ENCODE measurements at places on chromosomes 2 and 18.
A peak's percentile ranks its signal among the peaks of the same experiment; 100 is the strongest.

DNA sequence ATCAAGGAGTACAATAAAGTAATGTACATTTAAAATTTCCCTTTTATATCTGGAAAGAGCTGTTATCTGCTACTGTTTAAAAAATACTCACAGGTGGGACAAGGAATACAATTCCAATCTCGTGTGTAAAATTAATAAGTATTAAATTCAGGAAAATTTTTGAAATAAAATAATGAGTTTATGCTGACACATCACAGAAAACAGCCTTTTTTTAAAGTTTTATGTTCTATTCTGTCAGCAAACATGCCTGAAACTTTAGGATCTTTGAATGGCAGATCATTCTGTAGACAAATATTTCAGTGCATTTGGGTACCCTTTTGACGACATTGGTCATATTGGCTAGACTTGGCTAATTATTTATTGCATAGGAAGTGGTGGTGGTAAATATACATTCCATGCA lies 254.4 kb upstream of the ETAA1 start:
- DNase-seq, result no peak
- no peaks in the 10 kb centered on the region for H3K27me3 ChIP-seq
- no peaks in the 10 kb centered on the region for H3K4me1 ChIP-seq
- no peak overlapping the region for H3K27ac ChIP-seq
- H3K36me3 ChIP-seq, result no peaks in the 10 kb centered on the region

- H3K27me3 ChIP-seq, result no peaks in the 10 kb centered on the region
- H3K4me1 ChIP-seq, result peaks cover 30% of the 10 kb centered on the region
- peak overlapping the region; percentile 98 for H3K27ac ChIP-seq
- peak overlapping the region; percentile 86 for H3K4me3 ChIP-seq
- peak; percentile 39 for DNase-seq
- no peaks in the 10 kb centered on the region for H3K36me3 ChIP-seq
Measured at GRCh38 chr2:25251071-25251421, 82.7 kb upstream of the POMC start.

GRCh38 chr2:37039580-37039979 lies 44.6 kb downstream of the HEATR5B start:
- no peaks in the 10 kb centered on the region for H3K4me1 ChIP-seq
- H3K4me3 ChIP-seq, result no peak overlapping the region
- H3K27ac ChIP-seq, result peak overlapping the region; percentile 25
- DNase-seq, result peak; percentile 10
- H3K27me3 ChIP-seq, result no peaks in the 10 kb centered on the region

DNA sequence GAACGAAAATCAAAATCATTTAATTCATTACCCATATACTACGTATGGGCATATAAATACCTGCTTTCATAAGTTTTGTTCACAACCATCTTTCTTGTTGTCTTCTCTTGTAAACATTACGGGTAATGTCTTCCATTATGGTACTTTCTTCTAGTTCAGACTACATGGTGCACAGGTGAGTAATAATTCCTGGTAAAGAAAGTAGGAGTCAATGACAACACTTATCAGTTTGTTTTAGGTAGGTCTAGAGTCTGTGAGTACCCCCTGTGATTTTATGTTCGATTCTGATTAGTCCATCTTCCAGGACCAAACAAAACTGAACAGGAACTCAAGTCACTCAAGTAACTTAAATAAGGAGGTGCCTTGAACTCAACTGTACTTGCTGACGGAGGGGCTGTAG lies 25.2 kb upstream of the CTLA4 start:
- H3K4me3 ChIP-seq, result no peak overlapping the region
- H3K4me1 ChIP-seq, result no peaks in the 10 kb centered on the region
- H3K27ac ChIP-seq, result no peak overlapping the region
- no peaks in the 10 kb centered on the region for H3K27me3 ChIP-seq
- DNase-seq, result no peak

DNA sequence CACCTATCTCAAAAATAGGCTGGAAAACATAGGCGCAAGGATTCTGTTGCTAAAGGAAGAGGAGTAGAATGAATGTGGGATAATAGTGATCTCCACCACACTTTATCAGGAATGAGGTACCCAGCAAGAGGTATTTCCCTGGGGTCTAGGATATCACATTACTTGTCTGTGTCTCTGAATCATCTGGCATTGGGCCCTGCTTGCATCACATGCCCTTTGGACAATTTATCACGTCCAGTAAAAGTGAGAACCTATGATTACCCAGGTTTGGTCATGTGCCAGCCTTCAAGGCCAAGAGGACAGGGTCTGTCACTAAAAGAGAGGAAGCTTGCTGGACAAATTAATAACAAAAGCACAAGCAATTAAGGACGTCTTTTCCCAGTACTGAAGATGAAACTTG lies 11.4 kb upstream of the TRAPPC8 start:
- no peak overlapping the region for H3K4me3 ChIP-seq
- no peaks in the 10 kb centered on the region for H3K27me3 ChIP-seq
- no peak overlapping the region for H3K27ac ChIP-seq
- no peaks in the 10 kb centered on the region for H3K36me3 ChIP-seq
- no peaks in the 10 kb centered on the region for H3K4me1 ChIP-seq

DNA sequence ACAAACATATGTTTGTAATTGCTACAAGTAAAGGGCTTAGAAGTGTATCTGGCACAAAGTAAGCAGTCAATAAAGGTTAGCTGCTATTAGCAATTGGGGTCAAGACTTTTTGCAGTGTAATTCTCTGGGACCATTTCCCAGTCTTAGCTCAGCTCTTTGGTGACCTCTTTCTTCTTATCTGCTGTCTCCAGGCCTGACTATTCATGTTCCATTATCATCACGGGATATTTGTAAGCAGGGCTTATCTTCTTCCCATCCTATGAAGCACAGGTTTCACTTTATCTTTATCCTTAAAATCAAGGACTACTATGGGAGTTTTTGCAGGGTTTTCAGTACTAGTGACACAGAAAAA lies 131.7 kb downstream of the DOCK10 start:
- H3K27me3 ChIP-seq, result no peaks in the 10 kb centered on the region
- DNase-seq, result no peak
- H3K4me3 ChIP-seq, result no peak overlapping the region
- no peaks in the 10 kb centered on the region for H3K36me3 ChIP-seq
- H3K27ac ChIP-seq, result no peak overlapping the region

GRCh38 chr2:143742581-143742980 lies 613.4 kb downstream of the ARHGAP15 start:
- H3K27ac ChIP-seq, result no peak overlapping the region
- no peaks in the 10 kb centered on the region for H3K27me3 ChIP-seq
- no peaks in the 10 kb centered on the region for H3K36me3 ChIP-seq
- H3K4me1 ChIP-seq, result no peaks in the 10 kb centered on the region
- DNase-seq, result no peak

- H3K4me3 ChIP-seq, result no peak overlapping the region
- peaks cover 21% of the 10 kb centered on the region for H3K4me1 ChIP-seq
- no peak for DNase-seq
- peak overlapping the region; percentile 59 for H3K27ac ChIP-seq
- H3K27me3 ChIP-seq, result no peaks in the 10 kb centered on the region
Measured at GRCh38 chr2:28152585-28153280, 239.9 kb upstream of the FOSL2 start.

DNA sequence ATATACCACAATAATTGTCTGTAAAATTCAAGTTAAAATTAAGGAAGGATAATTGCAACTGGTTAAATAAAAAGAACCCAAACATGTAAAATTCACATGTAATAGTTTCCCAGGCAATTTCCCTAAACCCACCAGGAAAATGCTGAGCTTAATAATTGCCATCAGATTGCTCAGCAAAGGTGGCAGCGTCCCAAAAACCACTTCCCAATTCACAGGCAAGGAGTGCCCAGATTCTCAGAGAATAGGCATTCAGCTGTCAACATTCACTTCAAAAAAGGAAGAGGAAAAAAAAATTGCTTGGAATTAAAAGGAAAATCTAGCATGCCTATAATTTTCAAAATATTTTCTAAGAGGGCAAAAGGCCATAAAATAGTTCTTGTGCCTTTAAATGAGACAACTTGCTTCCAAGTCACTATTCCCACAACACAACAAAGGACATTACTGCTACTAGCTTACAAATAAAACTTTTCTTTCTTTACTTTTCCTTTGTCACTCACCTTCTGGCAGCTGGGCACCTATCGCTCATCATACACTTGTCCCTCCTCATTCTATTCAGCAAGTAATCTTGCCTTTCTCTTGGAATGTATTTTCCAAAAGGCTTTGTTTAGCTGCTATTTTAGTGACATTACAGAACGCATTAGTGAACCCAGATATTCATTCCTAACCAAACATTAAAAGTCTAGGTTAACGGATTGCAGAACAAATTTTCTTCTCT lies 15.2 kb downstream of the SRBD1 start:
- no peaks in the 10 kb centered on the region for H3K4me1 ChIP-seq
- DNase-seq, result no peak
- H3K36me3 ChIP-seq, result no peaks in the 10 kb centered on the region
- no peak overlapping the region for H3K27ac ChIP-seq
- no peaks in the 10 kb centered on the region for H3K27me3 ChIP-seq

DNA sequence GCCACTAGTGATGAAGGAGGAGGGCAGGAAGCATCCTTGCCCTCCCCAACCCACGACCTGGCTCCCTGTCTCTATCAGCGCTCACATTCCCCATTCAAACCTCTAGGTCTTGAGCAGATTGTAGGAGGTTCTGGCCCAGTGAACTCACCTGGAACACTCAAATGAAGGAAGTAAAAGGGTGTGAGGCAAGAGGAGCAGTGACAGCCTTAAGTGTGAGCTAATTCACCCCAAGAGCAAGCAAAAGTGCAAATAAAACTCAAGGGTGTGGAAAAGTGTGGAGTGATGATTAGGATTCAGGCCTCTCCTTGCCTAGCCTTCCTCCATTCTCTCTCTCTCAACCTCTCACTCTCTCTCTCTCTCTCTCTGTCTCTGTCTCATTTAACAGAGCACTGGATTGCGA lies 41.0 kb downstream of the CYBRD1 start:
- DNase-seq, result no peak
- H3K27me3 ChIP-seq, result no peaks in the 10 kb centered on the region
- H3K36me3 ChIP-seq, result no peaks in the 10 kb centered on the region

- H3K4me1 ChIP-seq, result peaks cover 31% of the 10 kb centered on the region
- peaks cover 83% of the 10 kb centered on the region for H3K27me3 ChIP-seq
- H3K36me3 ChIP-seq, result no peaks in the 10 kb centered on the region
- no peak overlapping the region for H3K27ac ChIP-seq
Measured at GRCh38 chr2:27264753-27265535, 2.1 kb upstream of the SLC30A3 start.

DNA sequence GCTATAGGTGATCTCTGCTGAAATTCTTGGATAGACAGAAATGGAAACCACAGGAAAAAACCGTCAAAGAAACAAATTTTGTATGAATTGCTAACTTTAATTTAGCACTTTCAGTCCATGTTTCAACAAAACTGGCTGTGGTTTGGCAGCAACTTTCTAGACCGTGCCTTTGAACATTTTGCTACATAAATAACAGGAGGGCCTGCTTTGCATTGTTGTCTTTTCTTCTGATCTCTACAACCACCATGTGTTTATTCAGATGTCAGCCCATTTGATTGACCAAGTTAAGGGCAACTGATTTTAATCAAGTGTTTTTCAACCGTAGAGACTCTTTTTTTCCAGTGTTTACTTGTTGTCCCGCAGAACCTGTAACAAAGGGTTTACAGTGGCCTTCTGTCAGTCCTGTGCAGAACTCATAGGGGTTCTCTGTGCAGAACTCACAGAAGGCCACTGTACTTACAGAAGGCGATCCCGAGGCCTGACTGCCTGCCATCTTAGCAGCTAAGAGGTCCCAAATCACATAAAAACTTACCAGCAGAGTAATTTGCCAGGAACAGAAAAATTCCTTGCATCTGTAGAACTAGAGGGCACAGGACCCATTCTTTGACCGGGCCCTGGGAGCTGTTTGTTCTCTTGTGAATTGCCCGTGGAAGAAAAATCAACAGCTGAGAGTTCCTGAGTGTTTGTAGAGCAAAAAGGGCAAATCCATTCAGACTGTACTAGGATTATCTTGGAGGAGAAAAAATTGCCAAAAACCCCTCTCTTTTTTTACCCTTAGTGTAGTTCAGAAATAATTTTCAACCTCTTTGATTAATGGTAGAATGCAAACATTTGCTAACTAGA lies 120.6 kb downstream of the PRKRA start:
- DNase-seq, result no peak
- no peak overlapping the region for H3K27ac ChIP-seq
- H3K4me3 ChIP-seq, result no peak overlapping the region
- H3K27me3 ChIP-seq, result no peaks in the 10 kb centered on the region

GRCh38 chr2:43452318-43452731 lies 143.5 kb downstream of the THADA start:
- H3K4me3 ChIP-seq, result no peak overlapping the region
- no peak overlapping the region for H3K27ac ChIP-seq
- H3K4me1 ChIP-seq, result peaks cover 7% of the 10 kb centered on the region

DNA sequence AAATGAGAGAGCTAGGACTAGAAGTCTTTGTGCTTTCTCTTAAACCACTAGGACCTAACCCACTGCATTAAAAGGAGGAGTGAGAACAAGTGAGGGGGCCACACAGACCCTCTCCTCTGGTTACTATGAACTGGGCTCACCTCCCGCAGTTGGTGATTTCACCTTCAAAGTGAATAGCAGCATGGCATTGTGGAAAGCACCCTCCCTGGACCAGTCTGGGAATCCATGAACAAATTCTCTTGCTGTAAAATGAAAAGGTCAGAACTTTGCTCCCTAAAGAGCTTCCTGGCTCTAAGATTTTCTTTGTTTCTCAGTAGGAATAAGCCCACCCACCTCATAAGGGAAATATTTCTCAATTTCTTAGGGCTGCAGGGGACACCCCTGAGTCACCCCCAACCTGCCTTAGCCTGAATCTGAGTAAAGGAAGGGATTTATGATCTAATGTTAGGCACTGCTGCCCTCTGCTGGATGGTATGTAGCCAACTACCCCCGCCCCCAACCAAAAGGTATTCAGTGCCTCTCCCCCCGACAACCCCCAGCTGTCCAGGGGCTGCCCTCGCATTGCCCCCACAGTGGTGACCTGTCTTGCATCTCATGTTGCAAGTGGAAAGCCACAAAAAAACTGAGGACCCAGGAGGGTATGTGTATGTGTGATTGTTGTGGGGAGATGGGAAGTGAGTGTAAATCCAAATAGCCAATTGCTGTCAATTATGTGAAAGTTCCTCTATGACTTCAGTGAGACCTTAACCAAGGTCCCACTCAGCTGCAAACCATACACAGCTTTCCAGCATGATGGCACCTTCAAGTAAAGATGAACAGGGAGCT lies 230.9 kb upstream of the SLC14A2 start:
- no peaks in the 10 kb centered on the region for H3K36me3 ChIP-seq
- H3K27ac ChIP-seq, result peak overlapping the region; percentile 23
- H3K4me1 ChIP-seq, result peaks cover 8% of the 10 kb centered on the region
- DNase-seq, result peak; percentile 82
- H3K27me3 ChIP-seq, result no peaks in the 10 kb centered on the region

DNA sequence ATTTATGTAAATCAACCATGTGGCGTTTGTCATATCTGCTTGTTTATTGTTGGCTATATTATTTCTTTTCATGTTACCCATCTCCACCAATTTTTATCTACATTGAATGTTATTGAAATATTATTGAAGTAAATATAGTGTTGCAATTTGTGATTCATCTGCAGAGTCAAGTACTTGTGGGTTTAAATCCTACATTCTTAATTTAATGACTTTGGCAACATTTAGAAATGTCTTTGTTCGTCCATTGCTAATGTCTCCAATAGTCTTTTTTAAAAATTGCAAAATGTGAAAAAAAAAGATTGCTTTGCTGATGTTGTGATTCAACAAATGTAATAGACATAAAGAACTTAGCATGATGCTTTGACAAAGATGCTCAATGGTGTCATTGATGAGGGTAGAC lies 1572.8 kb upstream of the PIK3C3 start:
- H3K27ac ChIP-seq, result no peak overlapping the region
- DNase-seq, result no peak
- H3K4me3 ChIP-seq, result no peak overlapping the region
- no peaks in the 10 kb centered on the region for H3K27me3 ChIP-seq
- no peaks in the 10 kb centered on the region for H3K4me1 ChIP-seq

- peaks cover 3% of the 10 kb centered on the region for H3K27me3 ChIP-seq
- H3K27ac ChIP-seq, result peak overlapping the region; percentile 23
- no peak overlapping the region for H3K4me3 ChIP-seq
- peaks cover 4% of the 10 kb centered on the region for H3K4me1 ChIP-seq
- no peak for DNase-seq
Measured at GRCh38 chr2:134669731-134670669, 48.8 kb downstream of the TMEM163 start.

Measured in hepatocyte (in vitro differentiated cells).